ENCODE measurements at places on chromosomes 11 and 22.

DNA sequence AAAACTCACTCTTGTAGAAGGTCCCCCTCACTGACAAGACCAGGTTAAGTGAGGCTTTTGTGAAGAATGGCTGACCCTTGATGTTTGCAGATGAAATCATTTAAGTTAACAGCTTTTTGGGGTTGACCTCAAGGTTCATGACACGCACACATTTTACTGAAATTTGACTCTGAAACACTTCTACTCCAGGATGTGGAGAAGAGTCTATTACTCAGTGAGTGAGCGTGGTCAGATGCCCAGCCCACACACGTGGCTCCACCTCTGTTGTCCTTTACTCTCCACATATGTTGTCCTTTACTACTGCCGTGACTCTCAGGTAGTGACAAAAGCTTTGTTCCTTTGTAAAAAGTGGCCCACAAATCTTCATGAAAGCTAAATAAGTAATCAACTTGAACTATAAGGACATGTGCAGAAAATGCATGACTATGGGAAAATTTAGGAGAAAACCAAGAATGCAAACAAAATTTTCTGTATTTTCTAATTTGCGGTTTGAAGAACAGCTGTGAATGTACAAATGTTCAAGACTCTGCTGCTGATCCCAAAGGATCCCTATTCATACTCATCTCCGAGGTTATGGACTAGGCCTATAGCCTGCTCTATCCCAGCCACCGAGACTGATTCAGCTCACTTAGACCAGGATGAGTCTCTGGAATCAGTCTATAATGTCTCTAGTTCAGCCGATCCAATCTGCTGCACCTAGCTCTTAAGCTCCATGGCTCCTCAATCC lies 22.4 kb downstream of the XRRA1 start:
- no peak for DNase-seq

GRCh38 chr11:134976551-134976950 lies 564.5 kb upstream of the B3GAT1 start:
- DNase-seq = no peak

- no peak for DNase-seq
Measured at GRCh38 chr11:3954448-3955298, 99.2 kb downstream of the STIM1 start.

GRCh38 chr11:97938789-97939188 lies 1082.0 kb upstream of the CNTN5 start:
- DNase-seq = no peak

DNA sequence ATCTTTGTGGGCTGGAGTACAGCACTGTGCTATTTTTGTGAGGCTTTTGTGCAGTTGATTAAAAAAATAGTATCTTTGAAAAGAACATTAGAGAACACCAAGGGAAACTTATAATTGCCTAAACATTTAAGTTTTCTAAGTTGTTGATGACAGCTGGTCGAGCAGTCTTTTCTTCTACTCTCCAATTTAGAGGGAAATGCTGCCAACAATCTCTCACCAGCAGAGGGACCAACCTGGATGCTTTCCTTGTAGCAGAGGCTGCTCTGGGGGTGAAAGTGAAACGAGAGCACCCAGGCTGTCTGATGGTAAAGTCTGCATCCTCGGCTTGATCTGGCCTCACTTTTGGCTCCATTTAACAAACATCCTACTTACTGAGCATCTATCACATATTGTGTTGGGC lies 1286.5 kb upstream of the TENM4 start:
- DNase-seq = no peak

DNA sequence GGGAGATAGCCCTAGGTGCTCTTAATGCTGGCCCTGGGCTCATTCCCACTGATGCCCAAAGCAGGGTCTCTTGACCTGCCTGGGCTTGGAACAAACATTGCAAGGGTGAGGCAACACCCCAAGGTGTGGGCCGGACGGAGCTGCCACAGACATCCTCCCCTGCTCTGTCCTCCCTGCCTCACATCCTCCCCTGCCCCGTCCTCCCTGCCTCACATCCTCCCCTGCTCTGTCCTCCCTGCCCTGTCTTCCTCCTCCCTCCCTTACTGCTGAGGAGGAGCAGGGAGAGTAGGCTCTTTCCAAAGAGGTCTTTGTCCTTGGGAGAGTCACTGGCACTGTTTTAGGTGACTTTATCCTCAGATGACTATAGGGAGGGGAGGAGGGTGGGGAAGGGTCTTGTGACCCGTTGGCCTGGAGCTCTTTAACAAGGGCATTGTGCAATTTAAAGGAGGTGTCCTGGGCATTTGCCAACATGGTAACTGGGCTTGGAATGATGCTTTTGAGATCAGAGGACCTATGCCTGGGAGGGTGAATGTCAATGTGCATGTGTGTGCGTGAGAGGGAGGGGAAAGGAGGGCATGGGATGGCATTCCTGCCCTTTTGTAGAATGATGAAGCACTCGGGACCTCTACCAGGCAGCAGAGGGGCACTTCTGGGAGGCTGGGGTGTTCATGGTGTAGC lies 700 bp downstream of the FAM180B start:
- no peak for DNase-seq

DNA sequence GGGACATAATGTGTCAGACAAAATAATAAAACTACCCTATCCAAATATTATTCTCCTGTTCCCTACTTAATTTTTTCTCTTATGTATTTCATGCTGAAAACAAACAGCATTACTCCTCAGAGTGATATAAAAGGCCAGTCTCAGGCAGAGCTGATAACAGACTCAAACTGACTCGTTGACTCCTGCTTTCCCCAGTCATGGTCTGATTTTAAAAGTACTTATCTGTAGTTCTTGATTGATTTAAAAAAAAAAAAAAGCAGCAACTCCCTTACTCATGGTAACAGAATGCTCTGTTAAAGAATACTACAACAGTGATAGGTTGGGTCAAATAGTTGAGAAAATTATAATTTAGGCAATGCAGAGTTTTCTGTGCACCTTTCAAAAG lies 90.3 kb upstream of the BARX2 start:
- DNase-seq = no peak

DNA sequence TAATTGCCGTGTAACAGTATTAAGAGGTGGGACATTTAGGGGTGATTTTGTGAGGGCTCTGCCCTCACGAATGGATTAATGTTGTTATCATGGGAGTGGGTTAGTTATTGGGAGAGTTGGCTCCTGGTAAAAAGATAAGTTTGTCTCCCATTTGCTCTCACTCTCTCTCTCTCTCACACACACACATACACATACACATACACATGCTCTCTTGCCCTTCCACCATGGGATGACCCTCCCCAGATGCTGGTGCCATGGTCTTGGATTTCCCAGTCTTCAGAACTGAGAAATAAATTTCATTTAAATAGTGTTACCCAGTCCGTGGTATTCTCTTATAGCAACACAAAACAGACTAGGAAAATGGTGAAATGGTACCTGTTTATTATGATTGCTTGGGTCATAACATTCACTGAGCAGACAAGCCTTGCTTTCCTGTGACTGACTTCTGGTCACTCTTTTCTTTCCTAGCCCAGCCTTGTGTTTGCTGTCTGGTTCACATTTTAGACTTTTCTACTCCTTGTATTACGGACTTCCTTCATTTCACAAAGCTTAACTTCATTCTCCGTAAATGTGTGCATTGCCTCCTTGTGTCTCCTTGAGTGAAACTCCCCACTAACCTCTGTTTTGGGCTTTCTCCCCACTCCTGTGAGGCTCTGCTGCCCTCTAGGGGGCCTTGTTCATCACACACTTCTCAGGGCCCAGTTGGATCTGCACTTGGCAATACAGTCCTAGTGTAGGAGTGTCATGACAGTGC lies 206.5 kb upstream of the CTSC start:
- DNase-seq = no peak
